ENCODE measurements at places on chromosomes 1 and 21.

- DNase-seq: no peak
Observed at GRCh38 chr1:65493802-65494201, 73.3 kb downstream of the LEPR start.

DNA sequence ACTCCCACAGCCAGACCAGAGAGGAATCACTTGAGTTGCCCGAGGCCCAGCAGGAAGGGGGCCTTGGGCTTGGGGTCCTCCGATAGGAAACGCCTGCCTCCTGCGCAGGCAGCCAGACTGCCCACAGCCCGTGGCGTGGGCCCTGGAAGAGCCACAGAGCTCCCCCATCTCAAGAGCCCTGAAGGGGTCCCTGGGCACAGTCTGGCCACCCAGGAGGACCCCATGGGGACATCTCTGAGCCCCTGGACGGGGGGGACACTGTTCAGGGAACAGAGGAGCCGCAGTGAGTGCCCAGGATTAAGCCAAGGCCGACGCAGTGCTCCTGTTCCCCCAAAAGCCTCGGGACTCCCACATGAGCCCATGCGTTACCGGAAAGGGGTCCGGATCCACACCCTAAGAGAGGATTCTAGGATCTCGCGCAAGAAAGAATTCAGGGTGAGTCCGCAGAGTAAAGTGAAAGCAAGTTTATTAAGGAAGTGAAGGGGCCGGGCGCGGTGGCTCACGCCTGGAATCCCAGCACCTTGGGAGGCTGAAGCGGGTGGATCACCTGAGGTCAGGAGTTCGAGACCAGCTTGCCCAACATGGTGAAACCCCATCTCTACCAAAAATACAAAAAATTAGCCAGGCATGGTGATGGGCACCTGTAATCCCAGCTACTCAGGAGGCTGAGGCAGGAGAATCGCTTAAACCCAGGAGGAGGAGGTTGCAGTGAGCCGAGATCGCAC, 38.1 kb upstream of the LBR start:
- no peak for DNase-seq

DNA sequence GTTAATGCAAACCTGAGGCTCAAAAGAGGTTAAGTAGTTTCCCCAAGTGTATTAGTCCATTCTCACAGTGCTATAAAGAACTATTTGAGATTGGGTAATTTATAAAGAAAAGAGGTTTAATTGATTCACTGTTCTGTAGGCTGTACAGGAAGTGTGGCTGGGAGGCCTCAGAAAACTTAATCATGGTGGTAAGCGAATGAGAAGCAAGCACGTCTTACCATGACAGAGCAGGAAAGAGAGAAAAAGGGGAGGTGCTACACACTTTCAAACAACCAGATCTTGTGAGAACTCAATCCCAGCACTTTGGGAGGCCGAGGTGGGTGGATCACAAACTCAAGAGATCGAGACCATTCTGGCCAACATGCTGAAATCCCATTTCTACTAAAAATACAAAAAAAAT, 38.5 kb upstream of the RXRG start:
- no peak for DNase-seq

DNA sequence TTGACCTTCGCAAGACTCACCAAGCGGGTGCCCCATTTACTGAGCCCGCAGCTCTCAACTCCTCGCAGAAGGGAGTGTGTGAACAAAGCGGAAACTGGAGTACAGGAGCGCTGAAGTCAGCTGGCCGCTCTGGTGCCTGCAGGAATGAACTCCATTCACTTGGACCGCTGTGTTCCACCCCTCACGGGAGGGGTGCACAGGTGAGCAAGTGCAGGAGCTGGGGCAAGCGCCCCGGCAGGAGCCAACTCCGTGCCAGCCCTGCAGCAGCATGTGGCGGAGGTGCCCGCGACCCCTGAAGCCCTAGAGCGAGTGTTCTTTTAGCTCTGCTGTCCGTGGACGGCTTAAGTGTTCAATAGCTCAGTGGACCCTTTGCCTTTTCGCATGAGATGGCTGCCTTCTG, 471.6 kb upstream of the ADGRL4 start:
- no peak for DNase-seq

DNA sequence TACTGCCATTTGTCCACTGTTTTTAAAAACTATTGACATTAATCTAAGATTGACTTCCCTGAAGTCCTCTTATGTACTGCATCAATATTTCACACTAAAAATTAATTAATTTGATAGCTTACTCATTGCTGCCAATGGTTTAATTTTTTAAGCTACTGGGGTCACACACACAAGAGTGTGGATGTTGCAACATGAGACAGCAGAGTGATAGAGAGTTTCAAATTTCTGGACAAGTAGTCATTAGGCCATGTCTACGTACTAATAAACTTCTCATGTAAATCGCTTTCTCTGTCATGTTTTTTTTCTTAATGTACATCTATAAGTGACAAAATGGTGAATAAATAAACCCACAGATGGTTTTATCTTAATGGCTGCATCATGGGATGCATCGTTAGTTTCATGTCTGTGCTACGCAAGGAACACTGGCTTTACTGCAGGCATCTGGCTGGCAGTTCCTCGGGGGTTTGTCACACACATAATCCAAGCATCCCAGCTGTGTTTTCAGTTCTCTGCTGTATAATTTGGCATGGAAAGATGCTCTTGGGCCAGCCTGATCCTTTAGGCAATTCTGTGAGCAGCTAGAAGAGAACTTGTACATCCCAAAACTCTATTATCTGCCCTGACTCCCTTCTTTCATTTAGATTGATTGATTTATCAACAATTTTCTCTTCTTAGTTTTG, 16.4 kb upstream of the CHODL start:
- peak; percentile 74 for DNase-seq

- DNase-seq: no peak
Observed at GRCh38 chr1:172398970-172399755, 21.3 kb upstream of the C1orf105 start.

- DNase-seq: no peak
Observed at GRCh38 chr1:40389871-40390560, 16.5 kb downstream of the SMAP2 start.

DNA sequence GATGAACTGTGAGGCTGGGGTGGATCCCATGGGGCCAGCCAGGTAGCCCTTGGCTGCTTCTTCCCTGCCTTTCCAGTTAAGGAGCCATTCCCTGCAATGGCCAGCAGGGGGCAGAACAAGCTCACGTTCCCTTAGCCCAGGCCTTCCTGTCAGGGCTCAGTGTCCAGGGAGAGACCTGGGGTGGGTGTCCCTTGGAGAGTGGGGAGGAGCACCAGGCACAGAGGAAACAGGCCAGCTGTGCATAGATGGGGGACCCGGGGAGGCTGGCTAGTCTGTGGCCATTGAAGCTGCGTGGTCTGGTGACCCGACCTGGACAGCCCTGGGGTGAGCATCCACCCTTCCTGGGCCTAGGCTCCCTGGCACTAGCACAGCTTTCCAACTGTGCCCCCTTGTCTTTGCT, 13.2 kb upstream of the EPS8L3 start:
- no peak for DNase-seq

GRCh38 chr1:43354471-43354870, 4.3 kb upstream of the CDC20 start:
- no peak for DNase-seq

DNA sequence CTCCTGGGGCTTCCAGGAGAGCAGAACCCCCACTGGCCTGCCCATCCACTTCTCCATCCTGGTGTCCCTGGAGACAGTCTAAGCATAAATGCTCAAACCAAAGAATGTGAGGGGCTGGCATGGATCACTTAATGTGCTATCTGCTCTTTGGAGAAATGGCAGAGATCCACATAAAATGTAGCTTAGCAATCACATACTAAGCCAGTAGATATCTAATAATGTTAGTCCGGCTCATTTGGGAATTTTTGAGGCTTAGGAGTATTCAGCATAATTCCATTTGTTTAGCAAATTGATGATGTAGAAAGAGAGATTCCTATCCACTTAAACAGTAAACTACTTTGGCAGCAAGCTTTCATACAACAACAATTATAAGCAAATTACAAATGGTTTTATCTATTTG, 90.7 kb downstream of the TENT5C start:
- no peak for DNase-seq

DNA sequence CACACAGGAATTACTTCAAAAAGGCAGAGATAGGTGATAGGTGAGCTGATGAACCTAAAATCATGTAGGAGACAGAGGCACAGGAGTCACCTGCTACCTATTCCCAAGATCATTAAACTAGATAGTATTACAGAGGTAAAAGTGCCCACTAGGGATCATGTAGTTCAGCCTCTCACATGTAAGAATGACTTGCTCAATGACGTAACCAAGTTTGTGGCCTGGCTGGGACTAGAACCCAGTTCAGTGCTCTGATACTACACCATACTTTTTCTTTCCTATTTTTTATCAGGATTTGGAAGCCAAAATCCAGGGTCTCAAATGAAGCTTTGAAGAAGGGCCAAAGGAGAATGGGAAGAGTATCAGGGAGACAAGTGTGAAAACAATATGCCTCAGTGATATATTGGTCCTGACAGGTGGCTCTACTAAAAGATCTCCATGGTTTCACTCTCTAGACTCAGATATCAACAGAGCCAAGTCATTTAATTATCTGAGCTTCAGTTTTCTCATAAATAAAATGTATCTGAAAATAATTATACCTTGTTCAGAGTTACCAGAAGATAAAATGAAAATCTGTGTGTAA, 87.3 kb upstream of the SLFNL1 start:
- DNase-seq: no peak

DNA sequence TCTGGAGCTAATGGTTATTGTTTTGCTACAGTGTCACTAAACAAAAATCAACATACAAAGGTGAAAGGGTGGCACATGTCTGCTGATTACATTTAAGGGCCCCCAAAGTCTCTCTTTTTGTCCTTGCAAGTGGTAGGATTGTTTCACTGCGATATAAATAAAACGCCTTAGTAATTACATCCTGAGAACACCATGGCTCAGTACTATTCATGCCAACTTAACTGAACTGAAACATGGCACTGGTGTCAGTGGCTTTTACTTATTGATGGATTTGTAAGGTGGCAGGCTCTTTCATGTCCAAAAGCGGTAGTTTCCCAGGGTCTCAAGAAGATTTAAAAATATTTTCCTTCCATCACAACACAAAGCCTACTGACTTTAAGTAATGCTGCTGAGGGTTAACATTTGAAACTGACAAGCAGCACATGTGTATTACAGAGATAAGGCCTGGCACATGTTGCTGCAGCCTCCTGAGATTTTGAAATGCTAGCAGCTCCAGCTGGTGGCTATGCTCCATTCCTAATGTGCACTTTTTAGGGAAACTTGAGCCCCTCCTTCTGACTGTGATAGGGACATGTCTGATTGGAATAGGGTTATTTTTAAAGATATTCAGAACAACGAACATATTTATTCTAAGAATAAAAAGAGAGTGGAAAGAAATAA, 86.8 kb downstream of the ATP1B1 start:
- peak; percentile 11 for DNase-seq

All from NCI-H524 treated with DMSO at 0.1 percent for 48 hours (cell line).